ENCODE measurements at places on chromosomes 5 and 9.

DNA sequence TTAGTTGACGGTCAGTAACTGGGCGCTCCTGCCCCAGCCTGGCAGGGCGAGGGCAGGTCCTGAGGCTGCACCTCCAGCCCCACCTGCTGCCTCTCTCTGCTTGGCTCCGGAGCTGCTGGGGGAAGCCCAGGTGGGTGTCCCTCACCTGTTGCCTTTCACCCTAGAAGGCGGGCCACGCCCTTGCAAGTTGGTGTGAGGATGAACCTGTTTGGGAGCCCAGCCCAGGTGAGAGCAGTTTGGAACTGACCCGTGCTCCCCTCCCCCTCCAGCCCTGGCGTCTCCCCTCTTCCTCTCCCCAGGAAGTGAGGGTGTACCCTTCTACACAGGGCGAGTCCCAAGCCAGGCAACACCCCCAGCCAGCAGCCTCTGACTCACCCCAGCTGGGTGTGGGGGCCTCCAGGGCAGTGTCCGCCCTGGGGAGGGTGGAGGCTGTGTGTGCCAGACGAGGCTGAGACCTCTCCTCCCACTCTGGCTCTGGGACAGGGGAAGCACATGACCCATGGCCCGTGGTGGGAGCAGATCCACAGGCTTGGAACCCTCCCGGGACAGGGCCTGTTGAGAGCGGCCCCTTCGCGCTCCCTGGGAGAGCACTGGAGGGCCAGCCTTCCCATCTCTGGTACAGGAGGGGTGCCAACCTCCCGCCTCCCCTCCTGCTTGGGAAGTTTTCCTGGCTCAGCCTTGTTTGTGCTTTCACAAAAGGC lies 10.4 kb downstream of the LRRC8A start:
- DNase-seq: no peak
- H3K4me3 ChIP-seq: no peak overlapping the region
- H3K4me1 ChIP-seq: no peaks in the 10 kb centered on the region
- H3K27ac ChIP-seq: no peak overlapping the region

GRCh38 chr5:168788786-168789185 lies 209.6 kb upstream of the PANK3 start:
- no peaks in the 10 kb centered on the region for H3K27me3 ChIP-seq
- H3K27ac ChIP-seq: no peak overlapping the region
- DNase-seq: no peak
- no peaks in the 10 kb centered on the region for H3K36me3 ChIP-seq
- peaks cover 18% of the 10 kb centered on the region for H3K4me1 ChIP-seq
- H3K4me3 ChIP-seq: no peak overlapping the region

- H3K4me1 ChIP-seq: no peaks in the 10 kb centered on the region
- no peaks in the 10 kb centered on the region for H3K27me3 ChIP-seq
- H3K4me3 ChIP-seq: no peak overlapping the region
These were observed 28.8 kb upstream of the TTLL11 start for GRCh38 chr9:122121931-122122330.

- H3K27ac ChIP-seq: peak overlapping the region; percentile 61
- peaks cover 36% of the 10 kb centered on the region for H3K36me3 ChIP-seq
- DNase-seq: no peak
- no peaks in the 10 kb centered on the region for H3K27me3 ChIP-seq
These were observed 29.7 kb downstream of the SLC25A25 start for GRCh38 chr9:128097543-128098296.

DNA sequence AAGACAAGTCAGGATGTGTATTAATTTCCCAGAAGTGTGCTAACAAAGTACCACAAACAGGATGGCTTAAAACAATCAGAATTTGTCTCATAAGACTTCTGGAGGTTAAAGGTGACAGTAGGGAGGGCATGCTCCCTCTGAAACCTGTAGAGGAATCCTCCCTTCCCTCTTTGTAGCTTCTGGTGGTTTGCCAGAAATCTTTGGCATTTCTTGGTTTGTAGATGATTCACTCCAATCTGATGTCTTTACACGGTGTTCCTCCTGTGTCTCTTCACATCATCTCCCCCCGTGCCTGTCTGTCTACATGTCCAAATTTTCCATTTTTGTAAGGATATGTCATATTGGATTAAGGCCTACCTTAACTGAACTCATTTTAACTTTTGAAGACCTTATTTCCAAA lies 471.5 kb downstream of the ZNF608 start:
- no peaks in the 10 kb centered on the region for H3K36me3 ChIP-seq
- H3K27me3 ChIP-seq: no peaks in the 10 kb centered on the region
- H3K27ac ChIP-seq: no peak overlapping the region
- H3K4me1 ChIP-seq: peaks cover 10% of the 10 kb centered on the region

- H3K4me1 ChIP-seq: no peaks in the 10 kb centered on the region
- H3K27ac ChIP-seq: no peak overlapping the region
- H3K27me3 ChIP-seq: no peaks in the 10 kb centered on the region
- H3K4me3 ChIP-seq: no peak overlapping the region
- DNase-seq: no peak
- H3K36me3 ChIP-seq: no peaks in the 10 kb centered on the region
These were observed 11.8 kb upstream of the ADAMTS2 start for GRCh38 chr5:179357031-179357430.

DNA sequence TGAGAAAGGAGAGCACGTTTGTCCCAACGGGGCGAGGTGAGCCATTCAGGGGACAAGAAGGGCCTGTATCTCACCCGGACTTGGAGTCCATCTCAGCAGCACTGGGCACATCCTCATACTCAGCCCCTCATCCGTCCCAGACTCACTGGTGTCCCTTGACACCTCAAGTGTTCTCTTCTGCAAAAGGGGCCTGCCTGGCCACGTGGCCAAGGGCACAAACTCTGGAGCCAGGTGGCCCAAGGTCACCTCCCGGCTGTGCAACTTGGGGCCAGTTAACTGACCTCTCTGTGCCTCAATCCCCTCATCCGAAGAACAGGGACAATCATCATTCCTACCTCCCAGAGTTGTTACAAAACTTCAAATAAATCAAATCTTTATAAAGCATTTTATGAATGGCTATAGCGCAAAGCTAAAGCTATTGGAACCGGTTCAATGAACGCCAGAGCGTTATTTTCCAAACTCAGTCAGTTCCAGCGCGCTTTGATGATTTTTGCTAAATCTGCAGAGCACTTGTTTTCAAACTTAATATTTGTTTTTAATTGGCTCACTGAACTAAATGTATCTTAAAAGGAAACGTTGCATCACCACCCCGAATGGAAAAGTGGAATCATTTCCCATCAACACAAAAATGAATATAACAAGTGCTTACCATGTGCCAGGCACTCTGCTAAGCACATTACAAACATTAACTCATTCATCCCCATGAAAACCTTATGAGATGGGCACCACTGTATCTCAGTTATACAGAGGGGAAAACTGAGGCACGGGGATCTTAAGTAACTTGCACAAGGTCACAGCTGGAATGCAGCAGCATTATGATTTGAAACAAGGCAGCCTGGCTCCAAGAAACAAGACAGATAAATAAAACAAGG lies 49.3 kb downstream of the DUSP1 start:
- H3K27me3 ChIP-seq: peaks cover 6% of the 10 kb centered on the region
- no peak overlapping the region for H3K4me3 ChIP-seq
- DNase-seq: no peak
- H3K27ac ChIP-seq: no peak overlapping the region
- no peaks in the 10 kb centered on the region for H3K36me3 ChIP-seq
- H3K4me1 ChIP-seq: no peaks in the 10 kb centered on the region

DNA sequence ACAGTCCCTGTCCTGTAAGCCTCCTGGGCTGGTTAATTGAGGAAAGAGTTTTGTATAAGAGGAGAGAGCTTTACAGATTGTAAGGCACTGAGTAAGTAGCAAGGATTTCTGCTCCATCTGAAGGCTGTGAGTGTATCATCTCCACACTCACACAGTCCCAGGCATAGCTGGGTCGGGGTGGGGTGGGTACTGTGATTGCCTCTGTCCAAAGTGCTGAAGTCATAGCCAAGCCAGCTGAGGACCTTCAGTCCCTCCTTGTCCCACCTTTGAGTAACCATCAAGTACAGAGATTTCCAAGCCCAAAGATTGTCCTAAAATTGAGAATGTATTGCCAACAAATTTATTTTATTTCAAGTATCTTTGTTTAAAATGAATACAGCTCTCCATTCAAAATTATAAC lies 5.5 kb upstream of the DNAJB5 start:
- peak; percentile 61 for DNase-seq
- H3K36me3 ChIP-seq: no peaks in the 10 kb centered on the region
- H3K4me3 ChIP-seq: no peak overlapping the region

GRCh38 chr5:10914741-10915480 lies 153.9 kb upstream of the DAP start:
- H3K36me3 ChIP-seq: no peaks in the 10 kb centered on the region
- peaks cover 1% of the 10 kb centered on the region for H3K27me3 ChIP-seq

- H3K4me3 ChIP-seq: peak overlapping the region; percentile 91
- peaks cover 30% of the 10 kb centered on the region for H3K36me3 ChIP-seq
- H3K27me3 ChIP-seq: no peaks in the 10 kb centered on the region
- H3K27ac ChIP-seq: peak overlapping the region; percentile 100
- peak; percentile 70 for DNase-seq
- peaks cover 72% of the 10 kb centered on the region for H3K4me1 ChIP-seq
These were observed 4.6 kb downstream of the SIT1 start for GRCh38 chr9:35646153-35646532.

DNA sequence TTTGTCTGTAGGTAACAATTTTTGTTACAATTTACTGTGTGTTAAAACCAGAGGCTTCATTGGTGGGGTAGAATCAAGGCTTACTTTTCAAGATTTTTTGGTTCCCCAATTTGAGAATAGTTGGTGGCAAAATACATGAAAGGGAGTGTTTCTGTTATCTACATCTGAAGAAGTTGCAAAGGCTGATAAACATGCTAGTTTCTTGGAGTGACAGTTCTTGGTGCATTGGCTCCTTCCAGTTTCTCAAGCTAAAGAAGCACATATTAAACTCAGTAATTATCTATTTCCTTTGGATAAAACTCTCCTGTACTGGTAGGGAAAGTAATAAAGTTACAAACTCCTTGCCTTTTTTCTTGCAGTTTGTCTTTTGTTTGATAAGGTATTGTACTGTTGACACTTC lies 5.9 kb downstream of the MACIR start:
- H3K4me1 ChIP-seq: peaks cover 56% of the 10 kb centered on the region
- no peak overlapping the region for H3K4me3 ChIP-seq
- no peak overlapping the region for H3K27ac ChIP-seq
- H3K27me3 ChIP-seq: no peaks in the 10 kb centered on the region
- DNase-seq: no peak

- no peaks in the 10 kb centered on the region for H3K36me3 ChIP-seq
- H3K27me3 ChIP-seq: no peaks in the 10 kb centered on the region
- H3K4me3 ChIP-seq: peak overlapping the region; percentile 54
These were observed 53.3 kb downstream of the NREP start for GRCh38 chr5:111703662-111704061.

GRCh38 chr9:70451765-70452164 lies 37.3 kb upstream of the KLF9 start:
- H3K4me3 ChIP-seq: no peak overlapping the region
- H3K27ac ChIP-seq: no peak overlapping the region
- H3K36me3 ChIP-seq: no peaks in the 10 kb centered on the region
- H3K27me3 ChIP-seq: no peaks in the 10 kb centered on the region
- DNase-seq: no peak
- no peaks in the 10 kb centered on the region for H3K4me1 ChIP-seq

DNA sequence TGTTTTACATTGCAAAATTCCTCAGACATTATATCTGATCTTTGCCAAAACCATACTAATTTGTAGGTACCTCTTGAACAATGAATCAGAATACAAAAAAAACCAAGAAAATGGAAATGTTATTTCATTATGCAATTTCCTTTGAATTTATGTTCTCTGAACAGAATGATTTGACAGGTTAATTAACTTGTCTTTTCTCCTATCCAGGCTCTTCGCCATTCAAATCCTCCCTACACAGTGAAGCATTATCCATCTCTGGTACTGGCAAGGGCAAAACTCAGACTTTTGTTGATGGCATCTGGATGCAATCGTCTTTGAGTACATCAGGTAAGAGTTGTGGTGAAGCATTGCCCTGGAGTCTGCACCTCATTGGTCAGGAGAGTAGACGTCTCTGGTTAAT lies 655.7 kb upstream of the ITGA1 start:
- no peaks in the 10 kb centered on the region for H3K36me3 ChIP-seq
- H3K4me1 ChIP-seq: no peaks in the 10 kb centered on the region
- H3K27ac ChIP-seq: no peak overlapping the region
- H3K4me3 ChIP-seq: no peak overlapping the region
